ENCODE measurements at places on chromosomes 1 and 21. TPM values are rescaled to one million over a fixed set of nuclear protein-coding genes. Genes with fewer than 3 reads are reported as not detected.

The COL11A1 gene
- total RNA-seq = 121 TPM

The SH3BGRL3 gene
- 30.1 TPM for total RNA-seq

The DYNLT5 gene
- 2.7 TPM for total RNA-seq

The LCE1C gene
- not detected for total RNA-seq

The PKP1 gene
- total RNA-seq = 0.55 TPM

The PRPF38A gene
- 15.1 TPM for total RNA-seq

The PLD5 gene
- total RNA-seq = under 0.01 TPM

The ACTL8 gene
- total RNA-seq = 0.12 TPM

The DPH2 gene
- 11.4 TPM for total RNA-seq

The SPRR5 gene
- not detected for total RNA-seq

The NOS1AP gene
- total RNA-seq = 0.44 TPM

The ORC1 gene
- 3.4 TPM for total RNA-seq

The MPL gene
- total RNA-seq = not detected

The MYBPHL gene
- total RNA-seq = not detected

The TRIM67 gene
- total RNA-seq = not detected

The SPATA45 gene
- total RNA-seq = not detected

The FCRL6 gene
- not detected for total RNA-seq

The CHIA gene
- not detected for total RNA-seq

The PLEKHN1 gene
- total RNA-seq = 0.77 TPM

The IGSF21 gene
- total RNA-seq = not detected

Measured in uterine smooth muscle cell (primary cell).